Activated CD4-positive, alpha-beta T cell treated with anti-CD3 and anti-CD28 coated beads for 4 hours (primary cell): ENCODE measurements at places on chromosomes 16 and 17.
A peak's percentile ranks its signal among the peaks of the same experiment; 100 is the strongest.

DNA sequence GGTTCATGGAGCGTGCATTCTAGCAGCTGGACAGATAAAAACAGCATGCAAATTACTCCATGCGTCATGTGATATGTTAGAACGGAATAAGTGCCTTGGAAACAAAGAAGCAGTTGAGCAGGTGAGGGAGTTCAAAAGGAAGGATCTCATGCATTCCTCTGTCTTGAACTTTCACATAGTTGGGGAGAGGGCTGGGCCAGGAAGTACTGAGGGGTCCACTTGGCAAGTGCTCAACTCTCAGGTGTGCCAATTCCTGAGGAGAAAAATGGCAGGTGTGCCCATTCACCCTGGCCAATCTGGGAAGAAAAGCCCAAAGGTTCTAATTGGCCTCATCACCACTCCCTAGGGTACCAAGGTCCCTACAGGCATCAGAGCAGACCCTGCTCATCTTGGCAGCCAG lies 67.7 kb downstream of the CES1 start:
- no peak for DNase-seq

DNA sequence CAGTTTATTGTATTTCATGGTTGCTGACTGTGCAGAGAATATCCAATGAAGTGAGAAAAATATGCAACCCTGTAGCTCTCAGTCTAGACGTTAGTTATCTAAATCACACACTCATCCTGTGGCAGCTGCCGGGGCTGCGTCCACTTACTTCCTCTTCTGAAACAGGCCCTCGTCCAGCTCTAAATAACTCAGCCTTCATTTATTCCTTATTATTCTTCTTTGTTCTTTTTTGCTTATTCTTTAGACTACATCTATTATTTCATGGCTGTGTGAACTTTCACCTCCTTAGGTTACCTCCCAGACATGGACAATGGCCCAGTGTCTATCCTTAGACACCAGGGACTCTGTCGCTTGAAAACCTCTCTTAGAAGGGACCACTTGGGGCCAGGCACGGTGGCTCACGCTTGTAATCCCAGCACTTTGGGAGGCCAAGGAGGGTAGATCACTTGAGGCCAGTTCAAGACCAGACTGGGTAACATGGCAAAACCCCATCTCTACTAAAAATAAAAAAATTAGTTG lies 3.4 kb upstream of the THUMPD1 start:
- no peak for DNase-seq

DNA sequence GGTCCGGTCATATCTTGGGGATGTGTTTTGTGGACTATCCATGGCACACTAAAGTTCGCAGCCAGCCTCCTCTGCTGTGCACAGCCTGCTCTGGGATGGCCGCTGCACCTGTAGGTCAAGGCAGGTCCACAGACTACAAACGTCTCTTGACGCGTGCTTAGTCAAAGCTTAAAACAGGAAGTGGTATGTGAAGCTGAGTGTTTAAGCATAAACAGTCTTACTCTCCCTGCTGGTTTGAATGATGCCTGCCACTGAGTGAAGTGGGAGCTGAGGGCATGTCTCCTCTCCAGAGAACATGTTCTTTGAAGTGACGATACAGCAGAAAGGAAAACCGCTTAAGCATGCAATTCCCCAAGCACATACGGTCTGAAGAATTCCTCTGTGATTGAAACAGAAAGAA lies 365.6 kb downstream of the SLC39A11 start:
- peak; percentile 13 for DNase-seq

DNA sequence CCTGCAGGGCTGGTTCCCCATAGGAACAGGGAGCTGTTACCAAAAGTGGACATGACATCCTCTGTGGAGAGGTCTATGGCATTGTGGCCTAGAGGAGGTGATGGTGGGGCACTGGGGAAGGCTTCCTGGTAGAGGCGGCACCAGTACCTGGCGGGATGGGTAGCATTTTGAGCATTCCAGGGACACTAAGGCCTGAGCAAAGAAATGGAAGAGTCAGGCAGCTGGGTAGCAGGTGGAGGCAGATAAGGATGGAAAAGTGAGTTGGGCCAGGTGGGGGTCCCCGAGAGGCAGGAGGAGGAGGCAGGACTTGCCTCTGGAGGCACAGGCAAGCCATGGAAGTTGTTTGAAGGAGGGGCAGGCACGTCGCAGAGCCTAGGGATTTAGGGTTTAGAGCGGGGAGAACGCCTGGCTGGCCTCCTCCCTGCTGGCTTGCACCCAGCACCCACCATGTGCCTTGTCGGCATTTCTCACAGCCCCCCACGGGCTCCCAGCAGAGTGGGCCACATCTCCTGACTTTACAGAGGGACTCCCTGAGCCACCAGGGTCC lies 5.1 kb upstream of the ADCY7 start:
- DNase-seq: no peak

GRCh38 chr16:79298894-79299799 lies 301.4 kb downstream of the MAF start:
- DNase-seq: no peak
